ENCODE measurements at places on chromosomes 6 and 20.

- DNase-seq, result no peak
Observed at GRCh38 chr6:136230219-136230853, 19.8 kb downstream of the MTFR2 start.

DNA sequence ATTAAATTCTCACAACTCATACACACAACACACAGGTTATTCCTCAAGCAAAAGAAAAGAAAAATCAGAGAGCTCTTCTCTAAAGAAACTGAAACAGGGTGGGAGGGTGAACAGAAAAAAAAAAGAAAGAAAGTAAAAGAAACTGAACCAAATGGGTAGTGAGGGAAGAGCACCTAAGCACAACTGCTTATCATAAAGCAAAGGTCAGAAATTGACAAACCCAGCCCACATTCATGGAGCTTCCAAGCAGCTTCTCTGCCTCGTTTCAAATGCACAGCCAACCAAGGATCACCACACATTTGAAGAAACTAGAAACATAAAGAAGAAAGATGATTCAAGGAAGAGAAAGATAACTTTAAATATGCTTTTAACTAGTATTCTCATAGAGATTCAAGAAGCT is 90.5 kb downstream of the RNGTT start:
- DNase-seq, result no peak

- DNase-seq, result no peak
Observed at GRCh38 chr6:143333749-143334520, 116.6 kb downstream of the ADAT2 start.

DNA sequence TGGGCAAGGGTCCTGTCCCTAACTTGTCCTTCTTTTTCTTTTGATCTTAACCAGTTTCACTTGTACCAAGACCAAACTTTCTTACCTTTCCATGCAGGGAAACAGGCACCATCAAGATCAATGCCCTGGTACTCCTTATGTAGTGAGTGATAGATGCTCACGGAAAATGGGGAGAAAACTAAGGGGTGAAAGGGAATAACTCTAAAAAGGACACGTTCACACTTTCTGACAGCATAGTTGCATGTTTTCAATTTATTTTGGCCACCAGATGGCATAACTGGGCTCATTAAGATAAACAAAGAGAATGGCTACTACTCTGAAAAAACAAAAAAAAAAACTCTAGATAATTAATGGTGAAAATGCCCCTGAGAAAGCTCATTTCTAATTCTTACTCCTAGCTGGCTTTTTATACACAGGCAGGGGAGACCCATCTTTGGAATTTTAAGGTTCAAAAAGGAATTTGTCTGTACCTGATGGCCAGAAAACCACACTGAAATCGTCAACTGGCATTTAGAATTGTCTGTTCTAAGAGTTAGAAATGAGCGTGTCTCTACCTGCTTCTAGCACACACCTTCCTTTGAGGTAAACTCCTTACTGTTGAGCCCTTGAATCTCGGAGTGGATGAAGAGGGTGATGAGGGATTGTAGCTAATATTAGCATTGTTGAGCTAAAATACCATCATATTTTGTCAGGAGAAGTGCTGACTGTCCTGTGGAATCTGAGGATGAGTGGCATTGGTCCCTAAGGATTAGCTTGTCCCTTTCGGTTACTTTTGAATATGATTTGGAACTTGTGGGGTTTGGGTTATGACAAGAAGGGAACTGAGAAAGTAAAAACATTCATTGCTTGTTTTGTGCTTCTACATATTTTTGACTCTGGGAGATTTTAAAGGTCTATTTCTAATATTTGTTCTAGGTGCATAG is 62.2 kb upstream of the DDR1 start:
- DNase-seq, result no peak

GRCh38 chr20:3811467-3812258 is 8.7 kb upstream of the AP5S1 start:
- peak; percentile 99 for DNase-seq

DNA sequence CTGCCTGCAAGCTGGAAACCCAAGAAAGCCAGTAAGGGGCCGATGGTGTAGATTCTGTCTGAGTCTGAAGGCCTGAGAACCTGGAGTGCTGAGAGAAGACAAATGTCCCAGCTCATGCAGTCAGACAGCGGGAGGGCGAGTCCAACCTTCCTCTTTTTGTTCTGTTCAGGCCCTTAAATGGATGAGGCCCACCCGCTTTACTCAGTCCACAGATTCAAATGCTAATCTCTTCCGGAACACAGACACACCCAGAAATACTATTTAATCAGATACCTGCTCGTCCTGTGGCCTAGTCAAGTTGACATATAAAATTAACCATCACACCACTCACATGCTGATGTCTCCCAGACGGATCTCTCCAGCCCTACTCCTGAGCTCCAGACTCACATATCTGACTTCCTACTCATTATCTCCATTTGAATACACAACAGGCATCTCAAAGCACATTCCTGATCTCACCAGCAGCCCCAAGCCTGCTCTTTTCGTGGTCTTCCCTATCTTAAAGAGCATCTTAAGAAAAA is 26.7 kb upstream of the SRC start:
- DNase-seq, result no peak

- no peak for DNase-seq
Observed at GRCh38 chr20:63699466-63700198, 3.2 kb downstream of the TNFRSF6B start.

DNA sequence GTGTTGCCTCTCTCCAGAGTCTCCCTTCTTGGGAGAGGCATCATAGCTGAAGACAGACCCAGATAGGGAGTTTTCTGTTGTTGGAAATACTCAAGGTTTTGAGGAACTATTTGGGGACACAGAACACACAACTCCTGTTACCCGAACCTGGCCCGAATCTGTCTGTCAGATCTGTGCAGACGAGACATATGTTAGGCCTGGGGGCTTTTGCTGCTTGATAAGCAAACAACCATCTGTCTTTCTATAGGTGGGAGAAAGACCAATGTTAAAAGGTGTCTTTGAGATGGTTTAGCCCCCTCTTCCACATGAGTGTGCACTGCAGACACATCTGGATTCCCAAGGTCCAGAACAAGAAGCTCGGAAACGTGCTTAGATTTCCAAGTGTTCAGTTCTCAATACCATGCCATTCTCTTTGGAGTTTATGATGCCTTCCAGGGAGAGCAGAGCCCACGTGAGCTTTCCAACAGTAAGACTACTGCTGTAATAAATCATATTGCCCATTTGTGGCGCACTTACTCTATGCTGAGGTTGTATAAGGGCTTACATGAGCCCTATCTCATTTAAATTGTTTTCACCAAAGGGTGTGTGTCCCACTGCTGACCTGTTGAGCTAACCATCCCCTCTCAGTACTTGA is 3.8 kb upstream of the STX16 start:
- DNase-seq, result no peak

DNA sequence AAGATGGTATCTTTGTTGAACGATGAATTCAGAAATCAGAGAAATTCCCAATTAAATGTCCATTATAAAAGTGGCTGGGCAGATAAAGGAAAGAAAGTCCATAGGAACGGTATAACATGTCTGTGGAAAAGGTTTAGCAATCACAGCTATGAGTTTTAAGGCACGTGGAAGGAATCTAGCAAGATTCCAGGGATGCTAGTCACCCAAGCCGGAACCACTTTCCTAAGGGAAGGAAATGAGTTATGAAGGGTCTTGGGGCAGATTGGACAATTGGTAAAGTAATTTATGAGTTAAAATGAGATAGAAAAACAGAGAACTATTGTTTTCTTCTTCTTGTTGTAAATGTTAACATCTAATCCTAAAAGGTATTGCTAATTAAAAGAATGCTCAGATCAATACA is 384.8 kb downstream of the ADGRB3 start:
- no peak for DNase-seq

DNA sequence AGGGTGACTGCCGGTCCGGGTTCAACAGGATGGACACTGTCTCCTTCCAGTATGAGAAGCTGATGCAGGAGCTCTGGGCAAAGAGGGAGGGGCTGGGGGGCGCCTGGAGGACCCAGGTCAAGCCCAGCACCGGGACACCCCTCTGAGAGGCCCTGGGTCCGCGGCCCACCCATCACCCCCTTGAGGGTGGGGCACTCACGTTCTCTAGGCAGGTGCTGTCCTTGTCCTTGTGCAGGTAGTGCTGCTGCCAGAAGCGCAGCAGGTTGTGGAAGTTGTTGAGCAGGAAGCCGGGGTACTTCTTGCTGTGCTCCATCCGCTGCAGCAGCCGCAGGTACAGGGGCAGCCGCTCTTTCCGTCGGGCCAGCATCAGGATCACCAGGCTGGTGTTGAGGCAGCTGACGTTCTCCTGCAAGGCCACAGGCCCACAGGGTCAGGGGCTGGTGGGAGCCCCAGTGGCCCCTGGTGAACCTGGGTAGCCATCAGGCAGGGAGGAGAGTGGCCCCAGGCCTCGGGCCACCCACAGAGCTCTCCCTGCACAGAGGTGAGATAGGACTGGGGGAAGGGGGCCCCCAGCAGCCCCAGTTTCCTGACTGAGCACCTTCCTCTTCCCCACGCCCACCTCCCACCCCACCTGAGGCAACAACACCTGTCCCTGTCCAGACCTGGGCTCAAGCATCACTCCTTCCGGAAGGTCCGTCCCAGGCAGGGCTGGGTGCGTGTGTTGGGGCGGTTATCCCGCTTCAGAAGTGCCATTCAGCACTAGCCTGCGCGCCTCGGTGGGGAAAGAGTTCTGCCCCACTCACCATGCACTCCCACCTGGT is 47.8 kb downstream of the MYH7B start:
- no peak for DNase-seq

GRCh38 chr6:139173172-139173571 is 38.3 kb downstream of the HECA start:
- DNase-seq, result no peak

GRCh38 chr6:165817148-165817547 is 154.1 kb upstream of the PDE10A start:
- no peak for DNase-seq

DNA sequence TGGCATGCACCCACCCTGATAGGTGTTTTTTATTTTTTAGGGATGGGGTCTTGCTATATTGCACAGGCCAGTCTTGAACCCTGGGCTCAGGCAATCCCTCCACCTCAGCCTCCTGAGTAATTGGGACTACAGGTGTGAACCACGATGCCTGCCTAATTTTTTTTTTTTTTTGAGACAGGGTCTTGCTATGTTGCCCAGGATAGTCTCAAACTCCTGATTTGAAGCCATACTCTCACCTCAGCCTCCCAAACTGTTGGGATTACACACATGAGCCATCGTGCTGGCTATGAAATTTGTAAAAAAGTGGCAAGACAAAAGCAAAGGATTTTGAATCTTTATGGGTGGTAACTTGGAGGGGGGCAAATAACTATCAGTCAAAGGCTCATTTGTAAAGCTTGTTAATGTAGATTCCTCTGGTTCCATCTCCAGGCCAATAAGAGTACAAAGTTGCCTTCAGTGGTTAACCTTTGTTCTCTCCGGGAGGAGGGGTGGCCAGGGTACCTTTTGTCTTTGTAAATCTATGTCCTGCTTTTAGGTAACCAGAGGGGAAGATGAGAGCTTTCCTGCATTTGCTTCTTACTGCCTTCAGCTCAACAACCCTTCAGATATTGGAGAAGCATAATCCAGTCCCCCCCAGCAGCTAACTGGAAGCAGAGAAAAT is 372.0 kb upstream of the JARID2 start:
- DNase-seq, result no peak

DNA sequence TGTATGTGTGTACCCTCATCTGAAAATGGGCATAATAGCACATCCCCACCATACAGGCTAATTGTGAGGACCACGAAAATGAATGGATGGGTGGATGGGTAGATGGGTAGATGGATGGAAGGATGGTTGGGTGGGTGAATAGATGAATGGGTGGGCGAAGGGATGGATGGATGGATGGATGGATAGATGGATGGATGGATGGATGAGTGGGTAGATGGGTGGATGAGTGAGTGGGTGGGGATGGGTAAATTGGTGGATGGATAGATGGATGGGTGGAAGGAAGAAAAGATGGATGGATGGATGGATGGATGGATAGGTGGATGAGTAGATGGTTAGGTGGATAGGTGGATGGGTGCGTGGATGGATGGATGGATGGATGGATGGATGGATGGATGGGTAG is 19.7 kb downstream of the RIPOR3 start:
- DNase-seq, result no peak

DNA sequence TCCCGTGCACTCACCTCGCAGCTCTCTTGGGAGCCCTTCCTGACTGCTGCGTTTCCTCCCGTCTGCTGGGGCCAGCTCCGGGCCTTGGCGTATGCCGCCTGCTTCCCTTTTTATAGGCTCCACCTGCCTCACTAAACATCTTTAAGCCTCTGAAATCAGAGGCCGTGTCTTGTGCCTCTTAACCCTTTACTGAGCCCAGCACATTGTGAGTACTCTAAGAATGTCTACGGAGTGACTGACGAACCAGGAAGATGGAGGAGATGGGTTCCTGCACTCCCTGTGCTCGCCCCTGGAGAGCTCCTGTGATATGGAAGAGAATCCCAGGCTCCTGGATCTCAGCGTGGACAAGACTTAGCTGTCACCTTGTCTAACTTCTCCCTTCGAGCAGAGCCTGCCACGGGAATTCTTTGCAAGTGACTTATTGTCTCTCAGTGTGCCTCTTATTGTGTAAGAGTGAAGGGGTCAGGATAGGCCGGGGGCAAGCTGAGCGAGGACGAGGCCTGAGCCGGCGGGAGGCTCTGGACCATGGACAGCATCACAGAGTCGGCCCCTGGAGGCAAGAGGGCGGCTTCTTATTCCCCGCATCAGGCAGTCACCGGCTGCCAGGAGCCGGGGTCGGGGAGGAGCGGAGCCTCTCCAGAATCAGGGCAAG is 70.9 kb upstream of the CCDC167 start:
- no peak for DNase-seq

DNA sequence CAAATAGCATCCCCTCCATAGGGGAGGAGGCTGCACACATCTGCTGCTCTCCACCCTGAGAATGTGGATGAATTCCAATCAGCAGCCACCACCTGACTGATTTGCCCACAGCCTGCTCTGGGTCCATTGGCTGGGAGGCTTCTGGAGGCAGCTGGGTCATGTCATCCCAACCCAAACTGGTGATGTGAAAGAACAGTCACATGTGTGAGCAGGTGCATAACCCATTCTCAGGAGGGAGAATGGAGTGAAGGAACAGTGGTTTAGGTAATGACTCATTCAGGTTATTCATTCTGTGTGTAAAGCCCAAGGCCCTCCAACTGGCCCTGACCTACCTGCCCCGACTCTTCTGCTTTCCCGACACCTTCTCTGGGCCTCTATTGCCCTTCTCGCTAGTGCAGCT is 90.9 kb upstream of the GCM1 start:
- no peak for DNase-seq

GRCh38 chr6:120569714-120570113 is 764.6 kb downstream of the TBC1D32 start:
- DNase-seq, result no peak

- no peak for DNase-seq
Observed at GRCh38 chr6:16918586-16918985, 157.3 kb upstream of the ATXN1 start.

DNA sequence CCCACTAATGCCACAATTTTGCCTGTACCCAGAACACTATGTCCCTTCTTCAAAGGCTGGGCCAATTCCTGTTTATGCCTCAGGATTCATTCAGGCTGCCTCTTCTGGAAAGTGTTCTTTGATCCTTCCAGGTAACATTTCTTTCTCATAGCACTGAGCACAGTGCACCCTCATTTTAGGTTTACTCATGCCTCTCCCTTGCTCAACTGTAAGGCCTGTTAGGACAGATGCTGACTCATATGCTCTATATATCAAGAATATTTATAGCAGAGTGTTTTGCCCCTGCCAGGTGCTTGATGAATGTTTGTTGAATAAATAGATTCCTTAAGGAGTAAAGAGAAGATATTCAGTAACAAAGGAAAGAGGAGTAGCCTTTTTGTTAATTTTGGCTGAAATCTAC is 263.9 kb downstream of the PHF3 start:
- no peak for DNase-seq
